Skeletal muscle cell (primary cell): ENCODE measurements at places on chromosomes 1 and 21.

DNA sequence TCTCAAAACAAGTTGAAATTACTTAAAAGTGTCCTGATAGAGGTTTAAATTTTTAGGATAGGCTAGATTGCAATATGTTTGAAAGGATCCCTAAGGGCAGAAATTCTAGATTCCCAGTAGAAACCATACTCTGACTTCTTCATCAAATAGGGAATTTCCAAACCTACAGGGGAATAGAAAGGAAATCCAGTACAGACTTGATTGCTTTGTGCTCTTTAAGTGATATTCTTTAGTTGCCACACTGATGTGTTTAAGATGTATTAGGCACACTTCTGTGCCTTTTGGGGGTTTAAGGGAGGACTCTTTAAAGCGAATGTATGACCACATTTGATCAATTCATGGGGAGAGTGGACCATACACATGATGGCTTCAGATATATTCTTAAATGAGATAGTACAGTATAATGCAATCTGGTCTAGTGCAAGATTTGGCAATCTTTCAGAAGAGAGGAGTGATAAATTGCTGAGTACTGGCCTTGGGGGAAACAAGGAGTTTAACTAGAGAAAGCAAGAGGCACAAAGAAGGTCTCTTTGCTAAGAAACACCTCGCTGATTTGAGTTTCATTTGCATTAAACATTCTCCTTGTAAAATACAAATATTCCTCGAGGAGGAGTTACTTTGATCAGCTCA is 268.8 kb upstream of the NR5A2 start:
- no peak for DNase-seq

- no peak for DNase-seq
Measured at GRCh38 chr1:171507435-171507834, 22.1 kb downstream of the PRRC2C start.

DNA sequence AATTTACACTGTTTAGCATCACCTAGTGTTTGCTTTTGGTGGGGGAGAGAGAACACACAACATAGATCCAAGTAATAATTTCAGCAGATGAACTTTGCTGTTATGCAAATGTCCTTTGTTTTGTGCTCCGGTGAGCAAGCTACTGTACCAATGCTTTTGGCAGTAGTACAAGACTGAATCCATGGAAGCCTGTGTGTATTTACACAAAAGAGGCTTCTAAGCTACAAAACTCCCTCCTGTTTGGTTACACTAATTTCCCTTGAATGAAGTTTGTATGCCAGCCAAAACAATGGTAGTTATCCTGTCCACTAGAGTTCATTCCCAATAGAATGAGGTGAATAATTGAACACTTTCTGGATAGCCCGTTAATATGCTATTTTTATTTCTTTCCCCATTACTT is 320.5 kb downstream of the KCTD3 start:
- DNase-seq, result no peak

DNA sequence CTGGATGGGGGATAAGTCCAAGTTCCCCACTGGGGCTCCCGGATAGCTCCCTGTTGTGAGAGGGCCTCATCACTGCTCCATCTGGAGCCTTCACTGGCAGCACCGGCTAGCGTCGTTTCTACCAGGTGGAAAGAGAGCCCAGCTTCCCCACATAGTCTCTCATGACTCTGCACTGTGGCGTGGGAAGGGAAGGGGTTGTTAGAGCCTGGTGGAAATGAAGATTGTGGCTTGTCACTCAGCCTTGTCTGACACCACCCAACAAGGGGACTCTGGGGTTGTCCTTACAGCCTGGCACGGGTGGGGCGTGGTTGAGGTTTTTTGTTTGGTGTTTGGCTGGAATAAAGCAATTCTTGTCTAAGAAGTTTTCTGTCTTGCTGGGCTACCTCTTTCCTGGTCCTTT is 94.6 kb downstream of the ADARB1 start:
- DNase-seq, result no peak

- DNase-seq, result peak; percentile 91
Measured at GRCh38 chr21:41957991-41958766, 4.4 kb upstream of the C2CD2 start.

- no peak for DNase-seq
Measured at GRCh38 chr1:55012661-55013060, 13.9 kb downstream of the BSND start.

DNA sequence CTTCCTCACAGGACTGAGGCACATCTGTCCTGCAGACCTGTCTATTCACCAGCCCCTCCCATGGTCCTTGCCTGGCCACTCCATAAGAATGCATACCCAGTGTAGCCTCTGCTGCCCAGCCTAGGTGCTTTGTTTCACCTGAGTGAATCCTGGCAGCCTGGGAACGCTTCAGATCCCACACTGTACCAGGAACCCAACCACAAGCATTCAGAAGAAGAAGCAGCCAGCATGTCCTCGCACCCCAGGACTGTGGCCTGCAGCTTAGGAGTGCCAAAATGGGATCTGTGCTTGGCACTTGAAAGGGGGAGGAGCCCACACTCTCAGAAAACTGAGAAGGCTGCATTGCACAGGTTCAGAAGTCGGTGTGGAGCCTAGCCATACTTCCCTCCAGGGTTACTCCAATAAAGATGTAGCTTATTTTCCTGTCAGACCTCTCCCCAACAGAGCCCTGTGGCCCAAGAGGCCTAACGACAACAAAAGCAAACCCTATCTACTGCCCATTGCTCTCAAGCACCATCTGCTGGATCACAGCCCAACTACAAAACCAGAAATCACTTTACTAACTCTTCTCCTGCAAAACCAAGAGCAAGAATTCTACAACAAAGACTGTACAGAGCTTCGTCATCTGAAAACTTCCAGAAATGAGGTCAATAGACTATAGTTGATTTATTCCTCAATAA is 923.1 kb upstream of the NEGR1 start:
- DNase-seq, result no peak

- DNase-seq, result no peak
Measured at GRCh38 chr1:36528361-36529349, 45.9 kb upstream of the CSF3R start.

GRCh38 chr1:6603238-6603914 is 707 bp upstream of the KLHL21 start:
- DNase-seq, result peak; percentile 70

GRCh38 chr1:158941317-158941716 is 10.0 kb downstream of the PYHIN1 start:
- no peak for DNase-seq

GRCh38 chr1:40050863-40051262 is 10.3 kb downstream of the CAP1 start:
- no peak for DNase-seq

GRCh38 chr1:93694819-93695218 is 13.2 kb upstream of the BCAR3 start:
- DNase-seq, result no peak

GRCh38 chr1:22140694-22141093 is 2.2 kb downstream of the WNT4 start:
- DNase-seq, result no peak

- DNase-seq, result no peak
Measured at GRCh38 chr1:95304803-95305202, 70.8 kb downstream of the RWDD3 start.

DNA sequence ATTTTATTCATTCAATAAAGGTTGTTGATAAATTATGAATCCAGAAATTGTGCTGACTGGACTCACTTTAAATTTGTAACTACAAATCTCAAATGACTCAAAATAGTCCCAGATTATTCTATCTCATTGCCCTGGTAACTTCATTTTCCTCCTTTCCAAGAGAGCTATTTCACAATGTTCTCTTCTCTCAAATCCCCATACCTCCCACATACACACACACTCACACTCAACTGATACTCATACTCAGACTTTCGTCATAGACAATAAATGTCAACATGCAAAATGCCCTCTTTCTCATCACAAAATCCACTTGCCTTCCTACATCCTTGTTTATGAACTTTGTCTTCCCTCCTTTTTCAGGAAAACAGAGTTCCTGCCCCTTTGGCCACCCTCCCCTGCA is 33.3 kb downstream of the EXTL2 start:
- peak; percentile 71 for DNase-seq

GRCh38 chr1:97073936-97074335 is 352.4 kb downstream of the PTBP2 start:
- DNase-seq, result no peak

- no peak for DNase-seq
Measured at GRCh38 chr1:30880678-30881318, 27.8 kb downstream of the SDC3 start.

DNA sequence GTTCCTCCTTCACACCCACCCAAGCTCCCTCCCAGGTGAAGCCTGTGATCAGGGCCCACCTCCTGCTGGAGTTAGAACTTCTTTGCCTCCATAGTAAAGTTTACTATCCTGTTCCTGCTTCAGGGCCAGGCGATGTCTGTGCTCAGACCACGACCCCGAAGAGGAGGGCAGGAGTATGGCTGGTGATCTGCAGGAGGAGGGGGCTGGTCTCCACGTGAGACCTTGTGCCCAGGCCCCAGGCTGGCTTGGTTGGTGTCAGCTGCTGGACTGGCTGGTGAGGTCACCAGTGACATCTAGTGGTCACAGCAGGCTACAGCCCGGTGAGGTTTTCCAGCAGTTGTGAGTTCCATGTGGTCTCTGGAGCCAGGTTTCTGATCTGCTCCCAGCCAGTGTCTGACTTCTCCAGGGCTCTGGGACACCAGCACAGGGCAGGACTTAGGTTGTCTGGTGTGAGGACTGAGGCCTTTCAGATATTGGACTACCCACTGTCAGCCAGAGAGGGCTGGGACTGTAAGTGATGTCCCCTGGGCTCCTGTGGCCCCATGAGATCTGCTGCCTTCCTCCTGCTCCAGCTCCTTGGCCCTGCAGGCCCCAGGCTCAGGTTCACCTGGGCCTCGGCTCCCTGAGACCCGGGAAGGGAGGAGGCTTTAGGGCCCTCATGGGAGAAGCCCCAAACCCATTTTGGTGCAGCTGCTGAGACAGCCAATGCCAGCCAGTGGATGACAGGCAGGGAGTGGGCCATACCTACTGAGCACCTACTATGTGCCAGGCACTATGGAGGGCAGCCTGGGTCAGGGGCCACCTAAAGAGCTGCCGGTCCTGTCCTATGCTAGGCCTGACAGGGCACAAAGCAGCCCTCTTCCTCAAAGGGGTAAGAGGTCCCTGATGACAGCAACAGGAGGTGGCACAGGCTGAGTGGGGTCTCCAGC is 6.0 kb upstream of the UBL4B start:
- no peak for DNase-seq

GRCh38 chr1:159040206-159040605 is 30.5 kb downstream of the IFI16 start:
- DNase-seq, result peak; percentile 29

- no peak for DNase-seq
Measured at GRCh38 chr1:24525606-24526005, 23.0 kb downstream of the RCAN3 start.
